Stimulated activated CD4-positive, alpha-beta T cell treated with anti-CD3 and anti-CD28 coated beads, TNF-alpha, amount 100 ng/mL, for 1 hour (primary cell): ENCODE measurements at places on chromosomes 4 and X.

DNA sequence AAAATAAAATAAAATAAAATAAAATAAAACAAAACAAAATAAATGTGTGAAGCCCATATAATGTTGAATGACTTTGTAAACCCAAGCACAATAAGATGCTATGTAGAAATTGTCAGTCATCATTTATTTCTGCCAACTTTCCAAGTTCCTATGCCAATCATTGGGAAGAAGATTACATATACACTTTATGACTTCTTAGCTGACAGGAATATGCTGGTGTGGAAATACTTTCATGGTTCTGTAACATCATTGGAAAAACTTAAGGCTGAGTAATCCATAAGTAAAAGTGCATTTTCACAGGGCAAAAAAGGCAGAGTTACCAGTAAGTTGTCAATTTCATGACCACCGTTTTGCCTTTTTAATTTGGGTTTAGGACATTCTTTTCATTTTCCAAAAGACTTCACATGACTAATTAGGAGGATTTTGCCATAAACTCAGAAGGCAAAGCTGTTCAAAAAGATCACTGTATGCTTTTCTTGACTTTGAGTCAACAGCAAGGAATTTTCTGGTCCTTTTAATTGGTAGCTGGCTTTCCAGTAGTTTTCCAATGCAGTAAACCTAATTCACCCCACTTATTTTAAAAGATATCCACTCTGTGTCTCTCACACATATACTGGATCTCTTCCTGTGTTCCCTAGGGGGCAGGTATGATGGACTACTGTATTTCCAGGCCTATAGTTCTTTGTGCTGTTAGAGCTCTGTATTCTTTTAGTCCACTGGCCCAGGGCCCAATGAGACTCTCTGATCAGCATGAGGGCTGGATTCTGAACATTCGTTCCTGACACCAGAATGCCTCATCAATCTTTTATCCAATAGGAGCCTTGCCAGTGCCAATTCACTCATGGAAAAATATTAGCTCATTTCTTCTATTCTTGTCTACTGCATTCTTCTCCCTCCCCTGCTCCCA lies 26.2 kb upstream of the SCRG1 start:
- DNase-seq = no peak

- DNase-seq = no peak
These were observed at the start of gene RUFY3 for GRCh38 chr4:70721747-70722146. Gene RUFY3, plus strand, starts transcription at chr4:70721964. Its CDS starts 610 bp downstream, at chr4:70722574.

DNA sequence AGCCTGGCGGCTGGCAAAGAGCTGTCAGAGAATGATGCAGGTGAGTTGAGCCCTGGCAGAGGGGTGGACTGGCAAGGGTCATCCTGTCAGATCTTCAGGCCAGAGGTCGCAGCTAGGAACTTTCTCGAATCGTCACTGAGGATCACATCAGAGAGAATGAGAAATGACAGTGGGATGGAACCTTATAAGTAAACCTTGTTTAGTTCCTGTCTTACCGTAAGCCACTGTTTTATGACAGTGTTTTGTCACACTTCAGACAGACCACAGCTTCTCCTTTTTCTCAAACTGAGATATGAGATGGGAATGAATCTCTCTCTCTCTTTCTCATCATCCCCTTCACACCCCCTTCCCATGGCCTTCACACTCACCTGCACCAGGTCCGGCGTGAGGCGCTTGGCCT lies 9.3 kb downstream of the DIPK2B start:
- no peak for DNase-seq

GRCh38 chr4:181569553-181569952 lies 673.6 kb upstream of the TENM3 start:
- DNase-seq = no peak

DNA sequence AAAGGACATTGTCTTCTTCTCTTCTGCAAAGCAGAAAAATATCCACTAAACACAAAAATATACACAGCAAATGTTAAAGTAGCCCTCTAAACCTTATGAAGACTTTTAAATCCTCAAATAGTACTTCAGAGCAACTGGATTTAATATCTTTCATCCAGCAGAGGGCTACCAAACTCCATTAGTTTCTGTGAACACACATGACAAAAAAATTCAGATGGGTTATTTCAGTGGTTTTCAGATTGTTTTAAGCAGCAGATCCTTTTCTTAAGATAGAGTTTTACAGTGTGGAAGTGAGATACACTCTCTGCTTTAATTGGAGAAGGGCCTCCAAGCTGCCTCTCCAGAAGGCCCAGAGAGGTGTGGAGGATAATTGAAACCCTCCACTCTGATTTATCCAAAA lies 56.7 kb downstream of the ANK2 start:
- no peak for DNase-seq

GRCh38 chrX:17990532-17990931 lies 129.4 kb upstream of the RAI2 start:
- no peak for DNase-seq
